AG09309 (cell line): ENCODE measurements at places on chromosomes 11 and 22.

GRCh38 chr11:129247135-129247534, 55.0 kb upstream of the ARHGAP32 start:
- DNase-seq, result no peak

- DNase-seq, result no peak
Measured at GRCh38 chr11:57163160-57163868, 18.4 kb upstream of the LRRC55 start.

GRCh38 chr11:93537767-93538261, 5.4 kb downstream of the SMCO4 start:
- no peak for DNase-seq

DNA sequence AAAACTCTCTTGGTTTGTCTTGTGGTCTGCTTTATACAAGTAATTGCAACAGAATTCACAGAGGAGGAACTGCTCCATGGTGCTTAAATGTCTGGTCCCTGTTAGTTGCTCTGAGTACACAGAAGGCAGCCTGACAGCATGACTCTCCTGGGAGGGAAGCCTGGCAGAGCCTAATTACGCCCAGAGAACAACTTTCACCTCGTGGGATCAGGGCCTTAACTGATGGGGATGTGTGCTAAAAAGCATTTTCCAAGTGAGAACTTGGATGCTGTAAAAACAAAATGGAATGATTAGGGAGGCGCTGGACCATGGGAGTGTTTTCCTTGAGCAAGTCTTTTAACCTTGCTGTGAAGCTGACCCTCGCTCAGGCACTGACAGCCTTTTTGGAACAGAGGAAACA, 154.0 kb upstream of the TENM4 start:
- DNase-seq, result no peak

GRCh38 chr11:79077702-79078330, 363.0 kb downstream of the TENM4 start:
- DNase-seq, result no peak

DNA sequence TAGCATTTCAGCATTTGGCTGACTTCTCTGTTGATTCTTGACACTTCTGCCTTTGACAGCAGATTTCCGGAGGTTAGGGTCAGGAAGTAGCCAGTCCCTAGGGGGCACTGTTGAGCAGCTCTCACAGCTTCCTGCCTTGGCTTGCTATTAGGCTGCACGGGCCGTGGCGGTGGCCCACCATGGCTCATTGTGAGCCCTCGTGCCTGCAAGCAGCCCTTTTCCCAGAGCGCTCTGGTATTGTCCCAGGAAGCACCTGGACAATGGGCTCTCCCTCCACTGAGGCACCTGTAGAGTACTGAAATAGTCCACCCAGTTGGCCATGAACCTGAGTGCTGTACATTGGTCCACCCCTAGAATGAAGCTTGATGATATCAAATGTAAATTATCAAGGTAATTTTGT, 100.2 kb upstream of the GAL start:
- DNase-seq, result no peak

DNA sequence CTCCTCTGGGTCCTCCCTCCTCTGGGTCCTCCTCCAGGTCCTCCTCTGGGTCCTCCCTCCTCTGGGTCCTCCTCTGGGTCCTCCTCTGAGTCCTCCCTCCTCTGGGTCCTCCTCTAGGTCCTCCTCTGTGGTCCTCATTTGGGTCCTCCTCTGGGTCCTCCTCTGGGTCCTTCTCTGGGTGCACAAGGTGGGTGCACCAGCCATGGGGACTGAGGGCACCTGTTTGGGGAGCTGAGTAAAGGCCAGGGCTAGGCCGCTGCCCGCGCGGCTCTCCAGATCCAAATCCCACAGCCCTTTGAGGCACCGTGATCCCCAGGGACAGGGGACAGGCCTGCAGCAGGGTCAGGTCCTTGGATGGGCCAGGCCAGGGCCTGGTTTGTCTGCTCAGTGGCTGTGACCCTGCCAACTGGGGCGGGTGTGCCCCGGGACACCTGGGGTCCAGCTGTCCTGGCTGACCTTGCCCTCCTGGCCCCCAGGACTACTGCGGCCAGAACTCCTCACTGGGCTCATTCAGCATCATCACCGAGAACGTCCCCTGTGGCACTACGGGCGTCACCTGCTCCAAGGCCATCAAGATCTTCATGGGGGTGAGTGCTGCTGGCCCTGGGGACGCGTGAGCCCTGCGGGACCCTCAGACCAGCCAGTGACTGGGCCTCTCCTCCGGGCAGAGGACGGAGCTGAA, 12.7 kb downstream of the MUC2 start:
- DNase-seq, result no peak

GRCh38 chr22:38957808-38958650, 620 bp downstream of the APOBEC3A start:
- no peak for DNase-seq

DNA sequence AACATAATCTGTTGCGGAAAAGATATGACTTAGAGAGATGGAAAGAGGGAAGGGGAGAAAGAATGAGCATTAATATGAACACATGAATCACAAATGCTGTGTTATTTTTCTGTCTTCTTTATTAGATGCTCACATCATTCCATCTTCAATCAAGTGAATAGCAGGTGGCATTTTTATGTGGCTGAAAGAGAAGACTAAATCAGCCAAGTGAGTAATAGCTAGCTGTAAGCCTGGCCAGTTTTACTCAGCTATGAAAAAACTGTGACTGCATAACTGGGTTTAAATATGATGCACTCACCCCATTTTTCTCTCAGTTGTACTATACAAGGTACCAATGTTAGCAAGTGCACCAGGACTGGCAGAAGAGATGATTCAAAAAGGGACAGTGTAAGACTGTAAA, 571.1 kb downstream of the JRKL start:
- no peak for DNase-seq
